ENCODE measurements at places on chromosomes 7 and 10.

GRCh38 chr7:119175911-119176627 lies 951.6 kb downstream of the ANKRD7 start:
- DNase-seq, result no peak

- no peak for DNase-seq
Observed at GRCh38 chr7:5546626-5547025, 123.0 kb upstream of the TNRC18 start.

GRCh38 chr7:98051118-98051744 lies 55.4 kb upstream of the LMTK2 start:
- peak; percentile 21 for DNase-seq

- DNase-seq, result no peak
Observed at GRCh38 chr7:55409482-55410225, 44.5 kb downstream of the LANCL2 start.

DNA sequence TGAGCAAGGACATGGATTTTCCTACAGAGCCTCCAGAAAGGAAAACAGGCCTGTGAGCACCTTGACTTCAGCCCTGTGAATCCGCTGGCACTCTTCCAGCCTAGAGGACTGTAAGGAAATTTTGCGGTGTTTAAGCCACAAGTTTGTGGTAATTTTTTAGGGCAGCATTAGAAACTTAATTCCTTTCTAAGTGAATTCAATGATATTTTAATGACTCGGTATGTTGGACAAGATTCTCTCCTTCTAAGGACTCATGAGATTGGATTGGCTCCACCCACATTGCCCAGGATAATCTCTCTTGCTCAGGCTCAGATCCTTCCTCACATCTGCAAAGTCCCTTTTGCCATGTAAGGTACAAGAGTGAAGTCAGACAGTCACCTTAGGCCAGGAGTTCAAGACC lies 4.5 kb downstream of the LYZL2 start:
- DNase-seq, result no peak

DNA sequence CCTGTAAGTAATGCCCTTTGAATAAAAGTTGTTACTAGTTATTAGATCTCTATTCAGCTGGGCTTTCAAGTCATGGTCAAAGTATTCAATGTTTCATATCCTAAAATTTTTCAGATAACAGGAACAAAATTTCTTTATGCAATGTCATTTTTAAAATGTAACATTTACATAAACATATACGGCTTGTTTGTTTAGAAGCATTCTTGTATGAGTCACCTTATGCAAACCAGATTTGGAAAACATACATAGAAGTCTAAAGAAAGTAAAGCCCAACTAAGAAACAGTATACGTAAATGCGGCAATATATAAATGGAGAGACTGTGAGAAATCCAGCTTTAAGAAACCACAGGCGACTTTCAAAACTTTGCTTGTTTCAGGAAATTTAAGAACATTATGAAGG lies 10.5 kb downstream of the TMEM168 start:
- no peak for DNase-seq

DNA sequence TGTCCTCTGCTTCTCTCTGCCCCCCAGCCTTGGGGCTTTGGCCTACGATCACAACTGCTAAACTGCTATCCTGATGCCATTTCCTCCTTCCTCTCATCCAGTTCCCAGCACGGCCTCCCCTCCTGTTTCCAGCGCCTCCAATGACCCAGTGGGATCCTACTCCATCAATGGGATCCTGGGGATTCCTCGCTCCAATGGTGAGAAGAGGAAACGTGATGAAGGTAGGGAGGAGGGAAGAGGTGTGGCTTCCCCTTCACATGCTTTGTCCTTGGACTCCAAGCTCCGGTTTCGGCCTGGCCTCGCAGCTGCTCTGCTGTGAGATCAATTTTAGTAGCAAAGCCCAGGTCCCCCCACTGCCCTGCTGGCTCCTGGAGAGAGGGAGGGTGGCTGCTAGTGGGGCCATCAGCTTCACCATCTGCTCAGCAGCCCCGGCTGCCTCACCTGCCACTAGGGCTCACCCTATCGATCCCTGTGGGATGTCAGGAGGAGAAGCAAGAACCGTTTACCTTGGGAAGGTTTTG lies 35.8 kb downstream of the PAX2 start:
- no peak for DNase-seq

DNA sequence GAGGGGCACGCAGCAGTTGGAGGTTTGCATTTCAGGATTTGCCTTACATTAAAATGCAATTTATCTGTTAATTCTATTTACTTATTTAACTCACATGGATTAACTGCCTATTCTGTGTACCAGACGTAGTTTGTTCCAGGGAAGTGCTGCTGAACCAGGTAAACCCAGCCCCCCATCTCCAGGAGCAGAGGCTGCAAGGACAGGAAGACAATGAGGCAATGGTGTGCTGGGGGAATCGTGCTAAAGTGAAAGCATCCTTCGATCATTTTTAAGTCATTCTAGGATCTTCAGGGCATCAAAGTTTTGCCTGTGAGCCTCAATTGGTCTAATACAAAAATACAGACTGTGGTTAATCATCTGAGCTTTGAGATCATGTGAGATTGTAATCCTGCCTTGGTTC lies 166.4 kb downstream of the DNAJB6 start:
- no peak for DNase-seq

DNA sequence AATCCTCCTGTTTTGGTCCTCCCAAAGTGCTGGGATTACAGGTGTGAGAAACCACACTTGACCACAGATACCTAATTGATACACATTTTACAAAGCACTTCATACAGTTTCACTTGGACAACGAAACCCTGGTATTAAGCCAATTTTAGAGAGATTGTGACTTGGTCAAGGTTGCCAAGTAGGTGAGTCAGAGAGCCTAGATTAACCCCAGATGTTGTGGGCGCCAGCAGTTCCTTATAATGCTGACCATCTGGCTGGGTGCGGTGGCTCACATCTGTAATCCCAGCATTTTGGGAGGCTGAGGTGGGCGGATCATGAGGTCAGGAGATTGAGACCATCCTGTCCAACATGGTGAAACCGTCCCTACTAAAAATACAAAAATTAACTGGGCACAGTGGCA lies 4.9 kb upstream of the PHKG1 start:
- DNase-seq, result no peak

- no peak for DNase-seq
Observed at GRCh38 chr10:44862924-44863323, 48.2 kb upstream of the TMEM72 start.

GRCh38 chr10:60473557-60473956 lies 83.9 kb upstream of the ANK3 start:
- DNase-seq, result no peak

DNA sequence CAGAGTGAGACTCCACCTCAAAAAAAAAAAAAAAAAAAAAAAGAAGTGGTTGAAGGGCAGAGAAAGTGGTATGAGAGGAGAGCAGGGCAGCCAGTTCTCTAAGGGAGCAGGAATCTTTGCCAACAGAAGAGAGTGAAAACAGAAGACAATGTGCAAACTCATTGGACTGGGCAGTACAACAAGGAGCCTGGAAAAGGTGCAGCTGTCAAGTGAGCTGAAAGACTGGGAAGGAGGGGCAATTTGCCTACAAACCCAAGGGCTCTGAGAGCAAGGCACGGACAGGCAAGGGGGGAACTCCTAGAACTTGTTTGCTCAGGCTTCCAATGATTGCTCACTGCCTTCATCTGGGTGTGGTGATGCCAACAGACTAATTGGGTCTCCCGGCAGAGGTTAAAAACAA lies 9.5 kb downstream of the ACTR1A start:
- no peak for DNase-seq

DNA sequence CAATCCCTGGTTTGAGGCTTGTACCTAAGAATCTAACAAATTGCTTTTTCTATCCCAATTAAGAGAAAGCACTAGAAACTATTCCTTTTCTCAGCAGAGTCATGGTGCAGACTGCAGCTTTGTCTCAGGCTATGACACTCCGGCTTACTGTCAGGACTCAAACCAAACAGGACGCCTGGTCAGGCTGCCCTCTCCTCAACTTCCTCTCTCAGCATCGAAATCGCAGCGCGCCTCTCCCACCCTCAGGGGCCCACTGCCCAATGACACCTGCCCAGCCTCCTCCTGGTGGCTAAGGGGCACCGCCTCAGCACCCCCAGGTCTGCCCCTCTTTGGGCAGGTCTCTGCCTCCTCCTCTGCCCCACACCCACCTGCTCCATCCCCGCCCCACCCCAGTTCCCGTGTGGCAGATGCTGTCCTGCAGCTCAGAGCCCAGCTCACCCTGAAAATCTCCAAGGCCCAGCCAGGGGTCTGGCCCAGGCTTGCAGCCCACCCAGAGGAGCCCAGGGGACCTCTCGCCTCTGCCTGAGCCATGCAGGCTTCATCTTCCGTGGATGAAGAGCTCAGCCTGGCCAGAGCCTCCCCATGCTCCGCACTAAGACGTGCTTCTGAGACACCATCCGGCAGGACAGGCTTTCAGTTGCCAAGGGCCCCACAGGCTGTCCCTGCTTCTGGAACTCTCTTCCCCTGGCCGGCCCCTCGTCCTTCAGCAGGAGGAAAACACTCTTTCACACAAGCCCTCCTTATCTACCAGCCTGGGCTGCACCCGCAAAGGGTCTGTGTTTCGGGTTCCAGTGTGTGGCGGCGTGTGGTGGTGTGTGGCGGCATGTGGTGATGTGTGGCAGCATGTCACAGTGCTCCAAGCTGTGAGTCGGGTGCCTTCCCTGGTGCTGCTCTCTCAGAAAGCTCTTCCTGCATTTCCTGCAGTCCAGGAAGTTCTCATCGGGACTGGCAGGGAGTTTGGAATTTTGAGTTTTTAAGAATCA lies 16.4 kb upstream of the PTPRN2 start:
- DNase-seq, result no peak

GRCh38 chr10:114874827-114875411 lies 53.3 kb downstream of the FHIP2A start:
- DNase-seq, result no peak

DNA sequence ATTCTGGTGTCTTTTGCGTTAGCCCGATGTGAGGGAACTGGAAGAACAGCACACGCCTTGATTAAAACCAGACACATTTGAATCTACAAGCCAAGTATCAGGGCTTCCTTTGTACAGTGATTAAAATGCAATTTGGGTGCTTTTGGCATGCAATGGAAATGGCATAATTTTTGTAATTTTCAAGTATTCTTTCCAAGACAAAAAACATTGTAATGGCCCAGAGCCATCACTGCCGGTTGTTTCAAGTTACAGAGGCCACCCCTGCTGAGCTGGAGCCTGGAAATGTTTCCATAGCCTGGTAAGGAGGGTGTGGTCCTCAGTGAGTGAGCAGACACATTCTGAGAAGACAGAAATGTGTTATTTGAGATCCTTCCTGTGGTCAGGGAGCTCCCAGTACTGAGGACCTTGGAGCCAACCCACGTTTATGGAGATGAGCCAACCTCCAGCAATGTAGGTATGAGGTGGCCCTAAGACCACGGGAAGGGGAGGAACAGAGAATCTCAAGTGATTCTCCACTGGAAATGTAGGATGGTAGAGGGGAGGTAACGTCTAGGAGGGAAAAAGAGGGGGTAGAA lies 20.9 kb downstream of the TEX36 start:
- DNase-seq, result no peak

DNA sequence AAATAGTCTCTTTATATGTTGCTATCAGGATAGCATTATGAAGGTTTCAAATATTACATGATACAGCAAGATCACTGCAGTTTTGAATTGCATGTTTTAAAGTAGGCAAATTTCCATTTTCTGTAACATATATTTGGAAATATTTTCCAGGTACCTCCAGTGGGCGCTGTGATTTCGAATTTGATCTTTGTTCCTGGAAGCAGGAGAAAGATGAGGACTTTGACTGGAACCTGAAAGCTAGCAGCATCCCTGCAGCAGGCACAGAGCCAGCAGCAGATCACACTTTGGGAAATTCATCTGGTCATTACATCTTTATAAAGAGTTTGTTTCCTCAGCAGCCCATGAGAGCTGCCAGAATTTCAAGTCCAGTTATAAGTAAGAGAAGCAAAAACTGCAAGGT lies 299.0 kb downstream of the MALRD1 start:
- DNase-seq, result no peak

- DNase-seq, result no peak
Observed at GRCh38 chr7:74625446-74625845, 32.1 kb upstream of the GTF2I start.

DNA sequence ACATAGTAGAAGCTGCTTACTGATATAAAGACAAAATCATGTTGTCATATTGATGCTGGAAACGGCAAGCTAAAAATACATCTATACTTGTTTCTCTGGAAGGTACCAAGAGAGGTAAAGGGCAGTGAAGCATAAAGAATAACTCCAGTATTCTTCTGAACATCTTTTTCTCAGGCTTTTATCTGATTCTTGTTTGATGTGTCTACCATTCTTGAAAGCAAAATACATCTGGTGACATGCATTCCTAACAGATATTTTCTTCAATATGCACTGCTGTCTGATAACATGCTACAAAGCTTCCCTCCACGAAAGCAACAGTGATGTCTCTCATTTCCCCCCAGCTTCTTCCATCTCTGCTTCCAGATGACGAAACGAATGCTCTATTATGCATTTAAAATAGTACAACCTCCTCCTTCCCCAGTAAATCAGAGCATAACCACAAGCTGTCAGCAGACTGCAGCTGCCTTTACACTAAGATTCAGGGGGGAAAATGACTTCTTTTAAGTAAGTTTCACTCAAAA lies 100.8 kb downstream of the ARHGAP21 start:
- no peak for DNase-seq

- DNase-seq, result no peak
Observed at GRCh38 chr10:131667047-131667446, 233.8 kb upstream of the PPP2R2D start.

DNA sequence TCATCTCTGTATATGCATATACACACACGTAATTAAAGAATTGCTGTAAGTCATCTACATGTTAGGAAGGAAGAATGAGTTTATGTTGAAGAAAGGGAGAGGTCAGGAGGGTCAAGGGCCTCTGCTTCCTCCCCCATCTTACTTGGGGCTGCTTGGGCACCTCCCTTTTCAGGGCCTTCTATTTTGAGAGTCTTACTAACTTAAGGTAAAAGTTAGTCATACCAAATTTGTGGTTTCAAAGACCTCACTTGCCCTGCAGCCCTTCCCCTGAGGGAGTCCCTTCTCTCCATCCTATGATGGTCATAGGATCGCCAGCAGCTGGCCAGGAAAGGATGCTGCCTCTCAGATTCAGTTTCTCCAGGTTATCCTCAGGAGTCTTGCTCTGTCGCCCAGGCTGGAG lies 2.6 kb downstream of the PLEKHS1 start:
- DNase-seq, result no peak

DNA sequence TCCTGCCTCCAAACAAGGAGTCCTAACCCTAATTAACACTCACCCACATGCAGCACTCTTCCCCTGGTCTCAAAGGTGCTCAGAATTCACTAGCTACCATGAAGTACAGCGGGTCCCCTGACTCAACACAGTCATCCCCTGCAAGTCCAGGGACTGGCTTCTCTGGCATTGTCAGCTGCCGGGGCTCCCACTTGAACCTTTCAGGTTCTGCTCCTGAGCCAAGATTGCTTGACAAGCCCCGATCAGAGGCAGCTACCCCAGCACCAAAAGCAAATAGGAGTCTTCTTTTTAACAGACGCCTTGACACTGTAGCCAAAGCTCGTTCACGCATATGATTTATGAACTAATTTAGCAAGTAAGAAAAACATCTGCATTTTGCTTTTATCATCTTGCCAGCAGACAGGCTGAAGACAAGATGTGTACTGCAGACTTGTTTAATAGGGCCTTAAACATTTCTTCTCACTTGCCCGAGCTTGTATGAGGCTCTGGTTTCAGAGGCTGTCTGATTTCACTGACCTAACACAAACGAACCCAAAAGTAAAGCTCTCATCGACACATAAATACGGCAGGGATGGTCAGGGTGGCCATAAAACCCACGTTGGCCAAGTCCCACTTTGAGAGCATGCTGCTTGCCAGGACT lies 67.6 kb upstream of the ADAM12 start:
- DNase-seq, result no peak

- DNase-seq, result no peak
Observed at GRCh38 chr7:70631718-70632117, 500.2 kb upstream of the GALNT17 start.

- no peak for DNase-seq
Observed at GRCh38 chr7:11252705-11253272, 279.1 kb downstream of the PHF14 start.

Measured in activated T-helper 1 cell treated with anti-CD3 and anti-CD28 coated beads, Interleukin-2, amount 50 U/mL, for 16 hours (primary cell).